ENCODE measurements at places on chromosomes 11 and 22. TPM values are rescaled to one million over a fixed set of nuclear protein-coding genes. Genes with fewer than 3 reads are reported as not detected.

- no peak for DNase-seq
Measured at GRCh38 chr11:17521106-17521900, 22.9 kb downstream of the USH1C start.

GRCh38 chr11:110797453-110797852, 85.2 kb upstream of the ARHGAP20 start:
- DNase-seq, result no peak

DNA sequence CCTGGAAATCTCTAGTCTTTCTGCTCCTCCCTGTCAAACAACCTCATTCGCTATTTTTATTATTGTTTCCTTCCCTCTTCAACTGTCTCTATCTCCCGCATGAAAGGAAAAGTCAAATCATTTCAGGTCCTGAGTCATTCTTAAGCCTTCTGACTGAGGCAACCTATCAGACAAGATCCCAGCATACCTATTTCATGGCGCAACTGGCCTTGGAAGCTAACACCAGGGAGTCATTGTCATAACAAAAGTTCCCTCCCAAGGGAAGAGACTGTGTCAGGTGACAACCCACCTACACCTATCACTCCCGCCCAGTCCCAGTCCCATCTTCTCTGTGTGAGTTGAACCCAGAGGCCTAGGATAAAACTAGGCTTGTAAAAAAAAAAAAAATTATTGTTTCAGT, 10.2 kb upstream of the ARHGAP42 start:
- no peak for DNase-seq

The MPEG1 gene
- total RNA-seq, result not detected
